ENCODE measurements at places on chromosomes 11 and 22.

- DNase-seq, result no peak
These were observed 23.3 kb downstream of the TRMU start for GRCh38 chr22:46358766-46359165.

- no peak for DNase-seq
These were observed 111.0 kb downstream of the RAB38 start for GRCh38 chr11:88064097-88064705.

- DNase-seq, result no peak
These were observed 28.4 kb downstream of the C11orf91 start for GRCh38 chr11:33672273-33672672.

DNA sequence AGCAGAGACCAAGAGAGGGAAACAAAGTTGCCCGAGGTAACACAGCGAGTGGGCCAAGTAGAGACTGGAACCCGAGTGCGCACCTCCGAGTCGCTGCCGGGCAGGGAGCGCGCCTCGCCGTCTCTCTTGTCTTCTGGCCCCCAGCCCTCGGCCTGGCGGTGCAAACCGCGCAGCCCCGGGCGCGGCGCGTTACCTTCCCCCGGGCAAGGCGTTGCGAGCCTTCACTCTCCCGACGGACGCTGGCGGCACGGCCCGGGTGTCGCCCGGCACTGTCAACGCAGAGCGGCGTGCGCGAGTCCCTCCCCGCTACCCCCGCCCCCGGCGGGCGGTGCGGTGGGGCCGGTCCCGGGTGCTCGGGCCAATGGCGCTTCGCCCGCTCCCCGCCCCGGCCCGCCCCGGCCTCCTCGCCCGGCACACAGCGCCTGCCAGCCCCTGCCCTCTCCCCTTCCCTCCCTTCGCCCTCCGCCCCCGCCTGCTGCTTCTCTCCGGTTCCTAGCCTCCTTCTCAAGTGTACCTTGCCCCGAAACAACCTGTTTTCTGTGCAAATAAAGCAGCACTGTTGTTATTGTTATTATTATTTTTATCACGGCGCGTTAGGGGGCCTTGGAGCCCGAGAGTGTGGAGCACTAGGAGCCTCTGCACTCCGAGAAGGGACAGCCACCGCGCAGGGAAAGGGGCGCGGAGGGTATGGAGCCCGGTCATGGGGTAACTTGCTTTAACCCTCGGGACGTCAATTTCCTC is at the start of gene SYTL2:
TSS of gene SYTL2 (minus strand) at position 271 of the 741 bp plus-strand sequence. CDS start 53,416 bp downstream, outside the sequence.
- no peak for DNase-seq

- no peak for DNase-seq
These were observed 6.2 kb downstream of the RAB3IL1 start for GRCh38 chr11:61911128-61911700.

- DNase-seq, result no peak
These were observed 110.9 kb upstream of the PITPNB start for GRCh38 chr22:28029956-28030355.

GRCh38 chr11:57474803-57475115 is 14.4 kb downstream of the RTN4RL2 start:
- DNase-seq, result no peak

DNA sequence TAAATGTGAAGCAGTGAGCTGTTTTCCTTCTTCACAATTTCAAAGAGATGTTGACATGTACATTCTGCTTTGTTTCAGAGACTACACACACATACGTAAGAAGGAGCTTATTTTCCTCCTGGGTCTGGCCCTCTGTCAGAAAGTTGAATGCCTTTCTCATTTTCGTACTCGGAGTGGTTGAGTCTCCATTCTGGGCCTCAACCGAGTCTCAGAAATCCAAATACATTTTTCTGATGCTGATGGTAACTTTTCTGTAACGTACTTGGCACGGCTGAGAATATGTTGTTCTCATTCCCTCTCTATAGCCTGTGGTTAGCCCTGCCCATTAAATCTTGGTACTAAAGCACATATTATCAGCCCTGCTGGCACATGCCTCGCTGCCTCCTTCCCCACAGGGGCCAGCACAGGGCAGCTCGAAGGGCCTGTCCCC is 25.3 kb downstream of the PARVA start:
- no peak for DNase-seq

GRCh38 chr11:117872975-117873827 is 3.3 kb downstream of the FXYD6 start:
- no peak for DNase-seq

DNA sequence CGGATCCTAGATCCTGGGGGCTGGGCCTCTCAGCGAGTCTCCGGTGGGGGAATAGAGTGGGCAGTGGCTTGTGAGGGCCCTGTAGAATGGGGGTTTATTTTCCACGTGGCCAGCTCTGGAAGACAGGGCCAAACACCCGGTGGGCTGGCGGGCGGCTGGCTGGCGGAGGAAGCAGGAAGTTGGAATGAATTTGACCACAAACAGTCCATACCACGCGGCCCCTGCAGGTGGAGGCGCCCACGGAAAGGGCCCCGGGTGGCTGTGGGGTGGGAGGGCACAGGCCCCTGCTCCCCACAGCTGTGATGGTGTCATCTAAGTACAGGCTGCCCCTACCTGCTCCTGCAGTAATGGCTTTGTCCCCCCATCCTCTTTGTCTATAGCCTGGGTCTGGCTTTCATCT is 15.1 kb downstream of the MCAT start:
- DNase-seq, result no peak

GRCh38 chr22:36026741-36027140 is 1.9 kb downstream of the RBFOX2 start:
- peak; percentile 22 for DNase-seq

GRCh38 chr11:114563077-114563476 is 3.4 kb upstream of the NXPE1 start:
- DNase-seq, result no peak

GRCh38 chr11:102912482-102912830 is 37.7 kb upstream of the MMP12 start:
- no peak for DNase-seq

DNA sequence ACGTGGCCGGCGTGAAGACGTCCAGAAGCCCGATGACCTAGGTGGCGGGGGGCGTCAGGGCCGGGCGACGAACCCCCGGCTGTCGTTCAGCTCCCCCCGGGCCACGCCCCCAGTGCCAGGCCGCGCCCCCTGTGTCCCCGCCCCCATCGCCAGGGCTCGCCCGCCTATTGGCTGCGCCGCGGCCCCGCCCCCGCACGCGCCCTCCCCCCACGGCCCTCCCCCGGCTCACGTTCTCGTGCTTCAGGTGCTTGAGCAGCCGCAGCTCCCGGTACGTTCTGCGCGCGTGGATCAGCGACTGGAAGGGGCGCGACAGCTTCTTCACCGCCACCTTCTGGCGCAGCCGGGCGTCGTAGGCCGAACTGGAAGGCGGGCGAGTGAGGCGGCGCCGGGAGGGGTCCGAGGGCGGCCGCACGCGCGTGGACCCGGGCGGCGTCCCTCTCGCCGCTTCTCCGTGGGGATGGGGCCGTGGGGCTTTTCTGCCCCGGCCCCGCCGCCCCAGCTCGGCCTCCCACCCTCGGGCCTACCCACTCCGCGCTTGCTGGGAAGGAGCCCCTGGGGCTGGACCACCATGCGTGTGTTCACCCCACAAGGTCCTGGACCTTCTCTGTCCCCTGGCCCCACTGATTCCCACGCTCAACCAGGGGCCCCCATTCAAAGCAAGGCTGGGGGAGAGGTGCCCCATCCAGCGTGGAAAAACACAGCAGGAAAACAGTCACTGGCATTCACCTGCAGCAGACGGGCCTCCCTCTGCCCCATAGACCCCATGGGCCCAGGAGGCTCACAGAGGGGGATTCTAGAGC is 2.4 kb downstream of the MAPK11 start:
- no peak for DNase-seq

- DNase-seq, result no peak
These were observed 9.2 kb downstream of the LIN7C start for GRCh38 chr11:27497284-27497866.

DNA sequence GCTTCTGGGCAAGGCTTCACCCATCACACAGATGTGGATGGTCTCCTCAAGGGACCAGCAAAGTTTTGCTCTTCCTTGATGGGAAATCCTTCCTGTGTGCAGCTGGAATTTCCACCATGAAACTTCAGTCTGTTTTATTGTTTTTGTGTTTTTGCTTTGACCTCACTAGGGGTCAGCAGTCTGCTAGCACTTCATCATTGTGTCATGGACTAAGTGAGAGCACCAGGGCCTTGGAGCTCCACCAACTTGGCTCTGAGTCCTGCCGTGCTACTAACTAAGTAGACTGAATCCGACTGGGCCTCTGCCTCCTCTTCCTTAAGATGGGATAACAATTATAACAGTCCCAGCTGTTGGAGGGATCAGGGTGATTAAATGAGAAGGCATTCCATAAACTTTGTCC is 305.8 kb upstream of the NCAM1 start:
- peak; percentile 43 for DNase-seq

GRCh38 chr11:19450282-19450681 is 209.5 kb upstream of the E2F8 start:
- DNase-seq, result no peak

GRCh38 chr11:124538019-124538418 is 5.4 kb downstream of the OR8B12 start:
- DNase-seq, result no peak

DNA sequence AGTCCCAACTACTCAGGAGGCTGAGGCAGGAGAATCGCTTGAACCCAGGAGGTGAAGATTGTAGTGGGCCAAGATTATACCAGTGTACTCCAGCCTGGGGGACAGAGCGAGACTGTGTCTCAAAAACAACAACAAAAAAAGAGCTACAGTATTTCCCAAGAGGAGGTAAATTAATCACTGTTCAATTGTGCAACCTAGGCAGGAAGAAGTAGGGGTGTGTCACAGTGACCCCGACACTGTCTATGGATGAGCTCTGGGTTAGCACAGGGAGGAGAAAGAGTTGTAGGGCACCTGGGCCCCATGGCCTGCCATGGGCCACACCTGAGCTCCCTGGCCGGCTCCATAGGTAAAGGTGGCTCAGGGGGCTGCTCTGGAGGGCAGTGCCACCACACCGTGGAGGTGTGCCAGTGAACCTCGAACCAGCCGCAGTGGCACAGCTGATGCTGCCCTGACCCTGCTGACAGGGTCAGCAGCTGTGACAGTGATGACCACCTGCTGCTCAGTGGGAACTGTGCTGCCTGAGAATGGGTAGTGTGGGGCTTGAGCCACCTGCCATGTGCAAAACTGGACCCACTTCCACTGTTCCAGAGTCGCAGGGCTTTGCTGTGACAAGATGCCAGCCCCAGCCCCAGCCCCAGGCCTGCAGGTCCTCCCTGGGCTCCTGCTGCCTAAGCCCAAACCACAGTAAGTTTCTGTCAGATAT is 84.0 kb upstream of the PITPNB start:
- DNase-seq, result no peak

- DNase-seq, result no peak
These were observed 16.0 kb downstream of the ZNRF3 start for GRCh38 chr22:28899199-28899853.

DNA sequence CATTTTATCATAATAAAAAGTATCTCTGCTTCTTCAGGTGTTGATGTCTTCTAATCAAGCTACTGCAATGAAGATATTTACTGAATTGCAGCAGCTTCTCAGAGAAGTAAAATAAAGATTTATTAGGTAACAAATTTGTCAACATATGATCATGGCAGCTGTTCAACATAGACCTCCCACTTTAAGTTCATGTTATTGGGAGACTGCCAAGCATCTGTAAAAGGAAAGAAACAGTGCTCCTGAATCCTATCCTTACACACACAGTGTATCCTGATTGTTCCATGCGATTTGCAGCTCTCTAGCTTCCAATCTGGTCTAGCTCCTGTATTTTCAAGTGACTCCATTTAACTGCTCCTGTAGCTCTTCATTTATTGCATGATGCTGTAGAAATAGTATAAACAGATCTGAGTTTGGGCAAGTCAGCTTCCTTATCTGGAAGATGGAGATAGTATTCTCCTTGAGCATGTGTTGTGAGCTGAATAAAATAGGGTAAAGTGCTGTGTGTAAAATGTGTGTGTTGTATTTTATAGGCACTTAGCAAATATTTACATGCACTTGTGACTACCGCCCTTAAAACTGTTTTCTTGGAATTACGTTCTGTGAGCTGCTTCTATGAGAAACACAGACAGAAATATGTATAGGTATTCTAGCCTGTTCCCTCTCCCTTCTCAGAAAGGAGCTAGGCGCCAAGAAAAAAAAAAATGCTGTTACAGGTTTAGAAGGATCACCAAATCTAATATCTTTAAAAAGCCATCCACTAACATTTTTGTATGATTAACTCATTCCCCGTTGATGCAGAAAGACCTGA is 290.6 kb downstream of the JRKL start:
- no peak for DNase-seq

GRCh38 chr22:47166033-47166404 is 403.6 kb downstream of the TBC1D22A start:
- DNase-seq, result no peak

DNA sequence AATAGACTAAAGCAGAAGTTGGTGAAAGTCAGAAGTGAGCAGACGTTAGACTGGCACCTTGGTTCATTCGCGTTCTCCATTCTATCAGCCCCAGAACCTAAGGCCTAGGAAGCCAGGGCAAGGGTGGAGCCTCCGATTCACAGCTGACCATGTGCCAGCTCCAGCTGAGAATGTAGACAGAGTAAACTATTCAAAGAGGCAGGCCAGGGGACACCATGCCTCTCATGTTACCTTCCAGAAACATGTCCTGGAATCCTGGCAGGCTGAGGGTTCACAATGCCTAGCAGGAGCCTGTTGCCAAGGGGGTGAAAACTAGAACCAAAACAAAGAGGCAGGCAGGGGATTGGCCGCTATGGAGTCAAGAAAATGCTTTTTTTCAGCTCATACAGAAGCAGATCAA is 224.4 kb upstream of the POU2AF2 start:
- DNase-seq, result no peak

DNA sequence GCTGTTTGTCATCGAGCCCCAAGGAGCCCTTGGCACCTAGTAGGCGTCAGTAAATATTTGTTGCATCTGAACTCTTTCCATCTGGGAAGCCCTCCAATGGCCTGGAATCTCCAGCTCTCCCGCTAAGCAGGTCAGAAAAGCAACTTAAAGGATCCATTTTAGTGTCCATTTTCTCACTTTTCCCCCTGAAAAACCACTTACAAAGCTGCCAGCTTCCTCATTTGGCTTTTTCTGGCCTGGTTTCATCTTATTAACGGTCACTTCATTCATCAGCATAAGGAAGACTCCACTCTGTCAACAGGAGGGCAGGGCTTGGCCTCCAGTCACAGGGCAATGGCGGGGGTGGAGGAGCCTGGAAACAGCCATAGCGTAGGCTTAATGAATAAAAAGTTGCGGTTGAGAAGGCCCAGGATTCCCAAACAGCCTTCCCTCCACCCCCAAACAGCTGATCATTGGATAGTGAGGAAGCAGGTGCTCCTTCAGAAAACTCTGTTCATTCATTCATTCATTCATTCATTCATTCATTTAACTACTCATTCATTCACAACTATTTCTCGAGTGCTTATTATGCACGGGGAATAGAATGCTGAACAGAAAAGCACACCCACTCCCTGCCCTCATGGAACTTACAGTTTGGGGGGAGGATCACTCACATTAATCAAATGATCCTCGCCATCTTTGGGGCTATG is 104.5 kb upstream of the RCN1 start:
- no peak for DNase-seq
